ENCODE measurements at places on chromosomes 2 and 18.

- DNase-seq, result no peak
Observed at GRCh38 chr2:27261241-27261925, 1.5 kb downstream of the SLC30A3 start.

GRCh38 chr2:19123556-19123955, 234.9 kb downstream of the OSR1 start:
- no peak for DNase-seq

DNA sequence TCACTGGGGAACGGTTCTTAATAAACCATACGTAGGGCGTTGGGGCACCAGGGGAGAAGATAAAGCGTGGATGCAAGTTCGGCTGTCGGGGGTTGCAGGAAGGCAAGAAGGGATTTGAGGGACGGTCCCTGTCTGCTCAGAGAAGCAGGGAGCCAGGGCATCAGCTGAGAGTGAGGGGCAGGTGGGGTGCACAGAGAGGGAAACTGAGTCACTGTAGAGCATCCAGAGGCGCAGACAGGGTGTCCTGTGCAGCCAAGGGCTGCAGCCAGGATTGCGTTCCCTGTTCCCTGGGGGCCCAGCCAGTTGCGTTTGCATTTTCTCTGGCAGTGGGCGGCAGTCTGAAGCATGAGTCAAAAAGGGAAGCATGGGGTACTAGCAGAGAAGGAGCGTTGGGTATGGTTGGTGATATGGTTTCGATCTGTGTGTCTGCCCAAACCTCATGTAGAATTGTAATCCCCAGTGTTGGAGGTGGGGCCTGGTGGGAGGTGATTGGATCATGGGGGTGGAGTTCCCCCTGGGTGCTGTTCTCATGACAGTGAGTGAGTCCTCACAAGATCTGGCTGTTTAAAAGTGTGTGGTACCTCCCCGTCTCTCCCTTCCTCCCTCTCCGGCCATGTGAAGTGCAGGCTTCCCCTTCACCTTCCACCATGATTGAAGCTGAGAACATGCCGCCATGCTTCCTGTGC, 202.9 kb downstream of the NDUFA10 start:
- DNase-seq, result no peak

- DNase-seq, result no peak
Observed at GRCh38 chr2:163493359-163494298, 242.2 kb downstream of the FIGN start.

GRCh38 chr2:64455545-64455944, 1.6 kb downstream of the LGALSL start:
- peak; percentile 10 for DNase-seq

- DNase-seq, result no peak
Observed at GRCh38 chr2:231475965-231476364, 11.7 kb upstream of the NCL start.

DNA sequence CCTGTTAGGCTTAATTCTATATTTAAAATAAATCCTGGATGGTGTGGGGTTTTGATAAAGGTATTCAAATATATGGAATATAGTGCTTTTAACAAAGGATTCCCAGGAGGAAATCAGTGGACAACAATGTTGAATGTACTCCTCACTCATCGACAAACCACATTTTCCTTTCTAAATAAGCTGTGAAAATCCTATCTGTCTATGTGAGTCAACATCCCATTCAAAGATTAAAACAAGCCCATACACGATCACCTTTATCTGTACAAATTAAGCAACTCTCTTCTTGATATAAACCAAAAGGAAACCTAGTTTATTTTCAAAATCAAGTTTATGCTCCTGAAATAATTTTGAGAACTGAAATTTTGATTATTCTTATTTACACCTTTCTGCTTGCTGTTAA, 153.4 kb downstream of the ERBB4 start:
- DNase-seq, result no peak

- no peak for DNase-seq
Observed at GRCh38 chr2:76678383-76679024, 843.7 kb downstream of the LRRTM4 start.

DNA sequence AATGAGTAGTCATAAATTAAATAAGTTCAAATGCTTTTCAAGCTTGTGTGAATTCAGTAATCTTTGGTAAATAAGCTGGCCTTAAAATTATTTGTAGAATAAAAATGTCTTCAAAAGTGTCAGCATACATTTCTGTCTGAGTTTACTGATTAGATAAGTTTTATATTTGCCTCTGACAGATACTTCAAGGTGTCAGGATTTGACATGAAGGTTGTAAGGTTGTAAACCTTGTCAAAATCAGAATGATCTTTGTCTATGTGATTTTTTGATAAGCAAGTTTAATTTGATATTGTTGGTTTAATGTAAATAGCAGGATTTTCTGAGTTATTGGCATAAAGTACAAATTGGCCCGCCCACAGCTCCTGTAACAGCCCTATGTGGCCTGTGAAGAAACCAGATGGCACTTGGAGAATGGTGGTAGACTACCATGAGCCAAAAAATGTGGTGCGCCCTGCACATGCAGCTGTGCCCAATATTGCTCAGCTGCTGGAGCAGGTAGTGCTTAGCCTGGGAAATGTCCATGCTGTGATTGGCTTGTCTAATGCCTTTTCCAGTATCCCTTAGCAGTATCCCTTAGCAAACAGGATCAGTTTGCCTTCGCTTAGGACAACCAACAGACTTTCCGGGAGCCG, 188.0 kb upstream of the SPHKAP start:
- DNase-seq, result no peak

DNA sequence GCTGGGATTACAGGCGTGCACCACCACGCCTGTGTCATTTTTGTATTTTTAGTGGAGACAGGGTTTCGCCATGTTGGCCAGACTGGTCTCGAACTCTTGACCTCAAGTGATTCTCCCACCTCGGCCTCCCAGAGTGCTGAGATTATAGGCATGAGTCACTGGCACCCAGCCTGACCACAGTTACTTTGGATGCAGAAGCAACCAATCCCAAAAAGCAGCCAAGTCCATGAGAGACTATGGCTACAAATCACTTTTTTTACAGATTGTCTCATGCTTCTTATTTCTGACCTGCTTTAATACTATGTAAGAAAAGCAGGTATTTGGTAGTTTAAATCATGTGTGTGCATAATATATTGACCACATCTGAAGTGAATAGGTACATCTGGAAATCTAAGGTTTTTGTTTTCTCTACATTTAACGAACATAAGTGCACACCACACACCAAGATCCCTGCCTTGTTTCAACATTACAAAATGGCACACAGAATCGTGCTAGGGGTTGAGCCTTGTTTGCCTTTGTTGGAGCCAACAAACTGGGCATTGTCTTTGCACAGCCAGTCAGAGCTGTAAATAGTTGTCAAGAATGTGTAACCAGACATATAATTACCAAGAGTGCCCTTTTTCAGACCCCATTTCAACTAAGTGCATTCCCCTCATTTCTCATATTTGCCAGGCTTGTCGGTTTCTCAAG, 18.3 kb upstream of the MAP4K4 start:
- DNase-seq, result no peak

GRCh38 chr2:131682122-131682944, 154.6 kb downstream of the CCDC74A start:
- peak; percentile 82 for DNase-seq

GRCh38 chr2:39779341-39779851, 338 bp upstream of the THUMPD2 start:
- DNase-seq, result no peak

DNA sequence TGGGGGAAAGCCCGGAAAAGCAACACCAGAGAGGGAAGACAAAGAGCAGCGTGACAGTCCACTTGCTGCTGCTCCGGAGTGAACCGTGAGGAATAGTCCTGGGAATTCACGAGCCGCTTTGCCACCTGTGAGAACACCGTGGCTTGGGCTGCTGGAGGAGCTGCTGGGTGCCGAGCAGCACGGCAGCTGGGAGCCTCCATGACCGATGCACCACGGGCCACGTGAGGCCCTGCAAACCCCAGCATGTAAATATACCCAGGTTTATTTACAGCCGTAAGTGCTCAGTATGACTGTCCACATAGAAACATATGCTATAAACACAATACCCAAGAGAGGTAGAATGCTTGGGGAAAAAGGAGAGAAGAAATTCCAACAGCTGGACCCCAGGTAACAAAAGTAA, 65.1 kb downstream of the SMIM21 start:
- no peak for DNase-seq

- DNase-seq, result no peak
Observed at GRCh38 chr18:43919551-43919950, 642.3 kb upstream of the SYT4 start.

DNA sequence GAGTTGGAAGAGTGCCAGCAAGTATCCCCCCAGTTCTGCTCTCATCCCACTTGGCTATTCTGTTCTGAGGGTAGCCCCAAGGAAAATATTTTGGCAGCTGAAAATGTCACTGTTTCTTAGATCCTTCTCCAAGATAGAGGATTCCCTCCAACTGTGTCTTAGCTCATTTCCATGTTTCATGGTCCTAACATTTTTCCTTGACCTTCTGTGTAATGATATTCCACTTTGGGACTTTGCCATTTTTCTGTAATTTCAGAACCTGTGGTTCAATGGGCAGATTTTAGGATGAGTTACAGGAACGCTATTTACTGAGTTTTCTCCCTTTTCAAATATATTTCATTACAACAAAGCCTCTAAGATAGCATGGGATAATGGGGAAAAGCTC, 34.7 kb downstream of the NHEJ1 start:
- no peak for DNase-seq

- no peak for DNase-seq
Observed at GRCh38 chr18:36352384-36352783, 54.9 kb downstream of the FHOD3 start.

DNA sequence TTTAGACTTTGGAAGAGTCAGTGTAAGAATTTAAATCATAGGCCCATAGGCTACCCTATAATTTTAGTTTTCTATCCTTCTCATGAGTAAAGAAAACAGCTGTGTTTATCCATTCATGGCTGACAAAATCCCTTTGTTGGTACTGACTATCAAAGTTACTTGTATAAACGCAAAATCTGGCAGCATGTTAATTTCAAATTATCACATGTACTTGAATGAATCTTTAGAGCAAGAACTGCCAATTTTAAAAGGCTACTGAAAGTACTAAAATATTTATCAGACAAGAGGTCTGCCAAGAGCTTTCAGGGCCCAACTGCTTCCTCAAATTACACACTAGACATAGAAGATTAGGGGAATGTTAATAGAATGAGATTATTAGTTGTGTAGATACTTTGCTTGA, 66.6 kb downstream of the MYL12B start:
- DNase-seq, result no peak

DNA sequence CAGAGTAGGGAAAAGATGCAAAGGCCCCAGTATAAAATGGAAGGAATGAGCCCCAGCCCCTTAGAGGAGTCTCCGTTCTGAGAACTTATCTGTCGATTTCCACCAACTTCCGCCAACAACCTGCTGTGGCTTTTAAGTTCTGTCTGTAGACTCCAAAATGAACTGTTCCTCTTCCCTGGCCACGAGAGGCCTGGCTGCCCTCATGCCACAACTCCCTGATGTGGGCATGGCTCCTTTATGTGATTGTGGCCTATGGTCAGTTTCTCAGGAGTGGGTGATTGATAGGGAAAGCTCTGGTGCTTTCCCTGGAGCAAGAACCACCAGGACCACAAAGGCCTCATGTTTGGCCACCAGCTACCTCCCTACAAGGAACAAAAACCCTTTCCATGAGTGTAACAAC, 18.8 kb upstream of the CD207 start:
- DNase-seq, result no peak

DNA sequence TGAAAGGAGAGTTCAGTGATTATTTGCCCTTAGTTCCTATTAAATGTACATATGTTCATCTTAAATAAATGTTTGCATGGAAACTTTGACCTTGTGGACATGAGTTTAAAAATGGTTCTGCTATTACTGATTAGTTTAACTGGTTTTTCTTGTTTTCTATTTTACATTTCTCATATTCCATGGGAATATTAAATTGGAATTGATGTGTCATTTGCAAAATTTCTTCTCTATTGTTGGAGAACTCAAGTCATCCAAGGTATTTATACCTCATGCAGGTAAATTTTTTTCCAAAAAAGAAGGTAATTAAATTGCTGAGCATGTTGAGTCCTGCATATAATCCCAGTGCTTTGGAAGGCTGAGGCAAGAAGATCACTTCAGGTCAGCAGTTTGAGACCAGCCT, 45.4 kb upstream of the APCDD1 start:
- DNase-seq, result no peak

- DNase-seq, result no peak
Observed at GRCh38 chr2:50763776-50764175, 268.2 kb downstream of the NRXN1 start.

DNA sequence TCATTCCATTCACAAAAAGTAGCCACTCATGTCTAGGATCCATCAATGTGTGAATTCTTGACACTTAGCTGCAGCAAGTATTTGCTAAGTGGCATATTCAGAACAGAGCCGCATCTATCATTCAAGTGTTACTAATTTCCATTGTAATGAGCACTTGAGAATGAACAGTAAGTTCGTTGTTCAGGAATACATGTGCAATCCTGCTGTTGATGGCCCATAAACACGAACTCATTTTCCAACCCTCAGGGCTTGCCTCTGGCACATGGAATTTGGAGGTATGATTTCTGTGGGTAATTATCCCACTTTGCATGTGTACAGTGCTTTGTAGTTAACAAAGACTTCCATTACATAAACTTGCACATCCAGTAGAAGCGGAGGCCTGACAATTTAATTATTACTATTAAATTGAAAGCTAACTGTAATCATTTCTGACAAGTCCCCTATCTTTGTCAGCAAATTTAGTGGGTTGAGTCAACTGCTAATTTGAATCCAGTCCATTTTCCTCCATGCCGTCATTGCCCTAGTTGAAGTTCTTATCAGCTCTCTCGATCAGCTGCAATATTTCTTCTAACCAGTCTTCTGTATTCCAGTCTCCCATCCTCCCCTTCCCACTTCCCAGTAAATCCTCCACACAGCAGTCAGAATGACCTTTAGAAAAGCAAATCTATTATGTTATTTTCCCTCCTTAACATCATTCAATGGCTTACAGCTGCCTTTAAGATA, 116.0 kb upstream of the AQP4 start:
- no peak for DNase-seq
